Germinal center (tissue), 1 donor: ENCODE measurements at places on chromosomes 1 and 21.

DNA sequence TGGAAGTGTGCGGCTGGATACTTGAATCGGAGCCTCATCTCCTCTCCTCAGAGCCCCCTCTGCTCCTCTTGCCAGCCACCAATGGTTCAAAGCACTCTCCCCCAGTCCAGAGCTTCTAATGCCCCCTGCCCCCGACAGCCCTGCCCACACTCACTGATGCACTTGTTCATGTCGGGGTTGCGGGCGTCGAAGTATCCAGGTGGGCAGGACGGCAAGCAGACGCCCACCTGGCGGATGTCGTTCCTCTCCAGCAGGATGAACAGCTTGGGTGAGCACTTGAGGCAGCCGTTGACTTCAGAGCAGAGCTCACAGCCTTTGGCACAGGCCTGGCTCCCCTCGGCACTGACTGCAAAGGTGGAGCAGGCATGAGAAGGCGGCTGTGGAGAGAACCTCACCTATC, 18.4 kb downstream of the RSPO1 start:
- DNase-seq = no peak

DNA sequence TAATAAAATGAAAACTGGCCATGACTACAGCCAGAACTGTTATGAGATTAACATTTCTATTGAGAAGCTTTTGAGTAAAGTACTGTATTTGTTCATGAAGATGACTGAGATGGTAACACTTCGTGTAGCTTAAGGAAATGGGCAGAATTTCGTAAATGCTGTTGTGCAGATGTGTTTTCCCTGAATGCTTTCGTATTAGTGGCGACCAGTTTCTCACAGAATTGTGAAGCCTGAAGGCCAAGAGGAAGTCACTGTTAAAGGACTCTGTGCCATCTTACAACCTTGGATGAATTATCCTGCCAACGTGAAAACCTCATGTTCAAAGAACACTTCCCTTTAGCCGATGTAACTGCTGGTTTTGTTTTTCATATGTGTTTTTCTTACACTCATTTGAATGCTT, 164.0 kb downstream of the NEK7 start:
- no peak for DNase-seq

- DNase-seq = no peak
These were observed 251.8 kb upstream of the USP24 start for GRCh38 chr1:55466921-55467320.

GRCh38 chr1:113780374-113781146, 21.3 kb upstream of the PHTF1 start:
- DNase-seq = no peak

DNA sequence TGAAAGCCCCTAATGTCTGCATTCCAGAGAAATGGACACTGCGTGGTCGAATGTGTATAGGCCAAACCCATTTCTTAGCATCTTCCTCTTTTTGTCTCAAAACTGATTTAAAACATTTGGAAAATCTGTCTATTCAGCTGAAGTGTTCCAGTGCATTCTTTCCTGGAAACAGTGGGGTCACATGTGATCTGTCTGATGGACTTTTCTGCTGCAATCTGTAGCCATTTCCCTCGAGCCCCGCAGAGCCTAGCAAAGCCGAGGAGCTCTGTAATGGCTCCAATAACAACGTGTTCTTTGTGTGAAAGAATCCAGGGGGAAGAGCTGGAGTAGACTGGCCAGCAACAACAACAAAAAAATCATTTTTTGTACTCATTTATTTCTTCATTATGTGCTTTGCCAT, 329.3 kb downstream of the BARHL2 start:
- no peak for DNase-seq

DNA sequence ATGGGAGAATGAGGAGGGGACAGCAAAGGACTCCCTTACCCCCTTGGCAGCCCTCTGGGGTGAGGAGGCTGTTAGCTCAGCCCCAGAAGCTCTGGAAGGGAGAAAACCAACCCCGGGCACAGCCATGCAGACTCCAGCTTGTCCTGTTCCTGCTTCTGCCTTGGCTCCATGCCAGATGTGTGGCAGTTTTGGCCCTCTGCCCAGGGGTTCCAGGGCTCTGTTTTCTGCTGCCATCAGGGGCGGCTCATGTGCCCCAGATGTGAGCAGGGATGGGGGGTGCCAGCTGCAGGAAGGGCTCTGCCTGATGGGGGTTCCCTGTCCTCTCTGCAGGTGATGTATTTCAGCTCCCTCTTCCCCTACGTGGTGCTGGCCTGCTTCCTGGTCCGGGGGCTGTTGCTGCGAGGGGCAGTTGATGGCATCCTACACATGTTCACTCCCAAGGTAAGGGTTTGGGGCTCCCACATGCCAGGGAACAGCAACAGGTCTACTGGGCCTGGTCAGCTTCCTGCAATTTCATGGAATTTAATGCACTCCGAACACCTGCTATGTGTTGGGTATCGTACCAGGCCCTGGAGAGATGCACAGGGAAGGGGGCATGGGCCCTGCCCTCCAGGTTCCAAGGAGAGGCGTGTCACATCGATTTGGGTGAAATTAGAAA, 26.1 kb downstream of the SLC6A17 start:
- no peak for DNase-seq

DNA sequence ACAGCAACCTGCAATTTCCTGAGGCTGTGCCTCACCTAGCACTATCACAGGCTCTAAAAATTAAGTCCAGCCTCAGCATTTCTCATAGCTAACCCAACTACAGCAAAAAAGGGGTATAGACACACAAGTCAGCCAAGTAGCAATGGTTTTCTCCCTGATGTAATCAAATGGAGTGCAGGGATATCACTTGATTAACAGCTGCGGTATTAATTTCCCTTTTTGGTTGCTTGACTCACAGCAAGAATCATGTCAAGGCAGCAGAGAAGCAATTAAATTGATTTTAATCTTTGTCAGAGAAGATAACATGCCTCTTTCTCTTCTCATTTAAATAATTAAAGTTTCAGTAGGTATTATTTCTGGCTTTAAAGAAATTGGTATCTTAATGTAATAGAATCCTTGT, 278.9 kb downstream of the RWDD3 start:
- DNase-seq = no peak

GRCh38 chr21:45393833-45394638, 10.9 kb upstream of the COL18A1 start:
- DNase-seq = no peak

DNA sequence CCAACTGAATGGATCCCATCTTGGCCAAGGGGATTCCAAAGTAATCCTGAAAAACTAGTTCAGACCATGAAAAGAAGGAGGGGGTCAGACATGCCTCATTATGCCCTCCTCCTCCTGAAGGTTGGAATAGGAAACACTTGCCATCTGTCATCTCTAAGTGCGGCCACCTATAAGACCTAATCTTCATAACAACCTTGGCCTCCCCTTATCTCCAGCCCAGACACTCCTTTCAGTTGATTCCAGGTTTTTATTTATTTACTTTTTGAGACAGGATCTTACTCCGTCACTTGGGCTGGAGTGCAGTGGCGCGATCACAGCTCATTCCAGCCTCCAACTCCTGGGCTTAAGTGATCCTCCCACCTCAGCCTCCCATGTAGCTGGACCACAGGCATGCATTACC, 19.7 kb downstream of the SNAP47 start:
- DNase-seq = no peak

DNA sequence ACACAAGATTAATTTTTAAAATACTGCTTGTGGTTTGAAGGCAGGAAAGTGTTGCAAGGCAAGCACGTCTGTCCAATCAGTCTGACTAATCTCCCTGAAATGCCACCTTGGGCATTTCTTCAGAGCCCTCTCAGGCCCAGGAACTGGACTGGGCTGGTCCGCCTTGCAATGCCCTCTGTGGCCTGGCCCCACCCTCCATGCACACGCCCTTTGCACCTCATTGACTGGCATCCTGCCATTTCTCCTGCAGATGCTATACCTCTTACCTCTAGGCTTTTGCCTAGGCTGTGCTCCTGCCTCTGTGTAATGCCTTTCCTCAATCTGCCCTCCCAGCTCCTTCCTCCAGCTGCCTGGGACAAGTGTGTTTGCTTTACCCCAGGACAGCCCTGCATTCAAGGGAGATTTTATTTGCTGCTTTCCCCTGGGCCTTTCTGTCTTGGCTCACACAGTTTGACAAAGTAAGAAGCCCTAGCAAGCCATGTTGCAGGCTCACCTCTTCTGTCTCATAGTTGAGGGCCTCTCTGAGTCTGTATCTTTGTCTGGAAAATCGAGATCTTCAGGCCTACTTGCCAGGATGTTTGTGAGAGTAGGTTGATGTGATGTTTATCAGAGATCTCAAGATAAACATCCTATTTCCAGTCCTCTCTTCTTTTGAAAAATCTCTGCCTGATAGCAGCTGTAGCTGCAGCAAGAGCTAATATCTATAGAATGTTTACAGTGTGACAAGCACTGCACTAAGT, 149.2 kb upstream of the JUN start:
- DNase-seq = no peak

- no peak for DNase-seq
These were observed 60.7 kb downstream of the ADARB1 start for GRCh38 chr21:45135122-45135521.

DNA sequence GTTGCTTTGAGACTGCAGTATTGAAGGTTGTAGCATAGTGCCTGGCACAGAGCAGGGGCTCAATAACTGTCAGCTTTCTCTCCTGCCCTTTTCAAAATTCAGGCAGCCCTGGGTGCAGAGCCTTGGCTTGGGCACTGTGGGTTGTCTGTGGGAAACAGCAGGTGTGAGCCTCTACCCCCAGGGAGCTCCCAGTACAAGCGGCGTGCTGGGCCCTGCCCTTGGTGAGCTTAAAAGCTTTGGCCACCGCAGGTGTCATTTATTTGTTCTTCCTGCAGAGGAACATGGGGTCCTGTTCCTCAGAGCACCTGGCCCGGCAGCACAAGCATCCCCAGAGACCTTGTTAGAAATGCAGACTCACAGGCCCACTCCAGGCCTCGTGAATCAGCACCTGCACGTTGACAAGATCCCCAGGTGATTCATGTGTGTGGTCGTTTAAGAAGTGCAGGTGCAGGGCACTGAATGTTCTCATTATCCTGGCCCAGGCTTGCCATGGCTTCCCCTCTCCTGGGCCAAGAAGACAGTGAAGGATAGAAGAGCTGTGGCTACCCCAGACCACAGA, 29.9 kb upstream of the IGSF21 start:
- DNase-seq = no peak

GRCh38 chr1:54813485-54814125, 12.5 kb upstream of the TTC22 start:
- DNase-seq = no peak

DNA sequence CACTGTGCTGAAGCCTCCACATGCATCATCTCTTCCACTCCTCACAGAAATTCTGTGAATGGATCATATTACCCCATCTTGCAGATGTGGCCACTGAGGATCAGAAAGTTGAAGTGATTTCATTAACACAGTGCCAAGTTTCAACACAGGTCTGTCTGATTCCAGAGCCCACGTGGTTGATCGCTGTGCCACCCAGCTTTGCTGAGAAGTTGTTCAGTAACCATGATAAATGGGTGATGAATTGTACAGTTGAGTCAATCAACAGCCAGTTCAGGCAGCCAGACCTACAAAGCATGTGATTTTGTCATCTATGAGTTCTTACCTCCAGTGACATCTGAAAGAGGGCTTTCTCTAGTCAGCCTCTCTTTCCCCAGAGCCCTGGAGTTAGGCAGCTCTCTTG, 61.8 kb upstream of the GRHL3 start:
- DNase-seq = no peak

DNA sequence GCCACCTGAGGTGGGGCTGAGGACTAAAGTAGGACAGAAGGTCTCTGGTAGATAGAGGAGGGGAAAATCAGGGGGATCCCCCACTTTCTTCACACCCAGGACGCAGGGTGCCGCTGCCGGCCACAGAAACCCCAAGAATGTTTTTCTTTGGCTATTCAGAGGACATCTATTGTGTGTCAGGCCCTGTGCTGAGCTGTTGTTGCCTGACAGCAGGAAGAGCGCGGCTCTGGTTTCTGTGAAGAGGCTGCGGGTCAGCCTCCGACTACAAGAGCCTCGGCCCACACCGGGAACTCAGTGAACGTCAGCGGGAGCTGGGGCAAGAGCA, 407 bp upstream of the PIGV start:
- DNase-seq = peak; percentile 57

DNA sequence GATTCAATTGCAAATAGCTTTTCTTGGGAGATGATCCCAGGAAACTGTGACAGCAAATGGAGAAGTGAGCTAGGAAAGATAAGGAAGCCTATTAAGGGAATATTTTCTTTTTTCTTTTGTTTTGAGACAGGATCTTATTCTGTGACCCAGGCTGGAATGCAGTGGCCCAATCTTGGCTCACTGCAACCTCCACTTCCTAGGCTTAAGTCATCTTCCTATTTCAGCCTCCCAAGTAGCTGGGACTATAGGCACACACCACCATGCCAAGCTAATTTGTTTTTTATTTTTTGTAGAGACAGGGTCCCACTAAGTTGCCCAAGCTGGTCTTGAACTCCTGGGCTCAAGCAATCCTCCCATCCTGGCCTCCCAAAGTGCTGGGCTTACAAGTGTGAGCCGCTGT, 433.7 kb downstream of the RPS6KC1 start:
- DNase-seq = no peak

- no peak for DNase-seq
These were observed 59.5 kb upstream of the LAMC2 start for GRCh38 chr1:183126528-183126927.

GRCh38 chr1:207992677-207993236, 81.8 kb upstream of the CD34 start:
- no peak for DNase-seq
